NCI-H1930 (cell line): ENCODE measurements at places on chromosomes 11 and 22.

DNA sequence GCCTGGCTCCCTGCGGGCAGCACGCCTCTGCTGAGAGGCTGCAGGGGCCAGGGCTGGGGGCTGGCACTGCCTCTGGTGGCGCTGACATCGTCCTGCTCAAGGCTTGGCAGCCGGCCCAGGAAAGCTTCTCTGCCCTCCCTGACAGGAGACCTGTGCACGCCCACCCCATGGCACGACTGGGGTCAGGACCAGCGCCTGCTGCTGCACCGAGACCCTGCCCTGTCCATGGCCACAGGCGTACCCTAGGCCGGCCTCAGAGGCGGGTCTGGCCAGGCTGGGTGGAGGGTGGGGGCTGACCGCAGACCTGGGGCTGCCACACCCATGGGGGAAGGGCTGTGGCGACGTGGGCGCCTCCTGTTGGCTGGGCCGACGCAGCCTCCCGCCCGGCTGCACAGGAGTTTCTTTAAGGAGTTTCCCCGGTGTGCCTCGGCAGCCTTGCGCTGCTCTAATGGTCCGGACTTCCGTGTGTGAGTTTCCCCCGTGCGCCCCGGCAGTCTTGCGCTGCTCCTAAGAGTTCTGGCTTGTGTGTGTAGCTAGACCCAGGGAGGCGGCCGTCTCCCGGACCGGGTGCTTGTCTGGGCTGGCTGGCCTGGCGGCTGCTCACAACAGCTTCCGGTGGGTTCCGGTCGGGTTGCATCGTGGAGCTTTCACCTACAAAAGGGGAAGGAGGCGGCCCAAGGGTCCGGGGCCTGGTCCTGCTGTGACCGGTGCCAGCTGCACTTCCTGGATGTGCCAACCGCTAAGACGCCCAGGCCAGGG is 4.6 kb downstream of the TRABD start:
- DNase-seq, result no peak

GRCh38 chr22:39129081-39129480 is 23.4 kb downstream of the CBX7 start:
- no peak for DNase-seq

DNA sequence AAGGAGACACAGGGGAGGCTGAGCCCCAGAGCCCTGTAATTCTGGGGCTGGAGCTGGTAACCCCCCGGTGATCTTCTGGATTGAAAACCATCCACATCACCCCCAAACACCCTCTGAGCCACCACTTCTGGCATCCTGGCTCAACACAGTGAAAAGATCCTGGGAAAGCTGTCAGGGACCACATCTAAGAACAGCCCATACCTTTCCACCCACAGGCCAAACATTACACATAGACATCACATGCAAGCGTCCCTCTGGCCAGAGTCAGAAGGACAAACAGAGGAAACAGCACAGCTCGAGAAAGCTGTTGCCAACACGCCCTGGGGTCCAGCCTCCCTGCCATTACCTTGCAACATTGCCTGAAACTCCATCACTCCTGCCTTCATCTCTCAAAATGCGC is 469.5 kb downstream of the SOX6 start:
- no peak for DNase-seq

DNA sequence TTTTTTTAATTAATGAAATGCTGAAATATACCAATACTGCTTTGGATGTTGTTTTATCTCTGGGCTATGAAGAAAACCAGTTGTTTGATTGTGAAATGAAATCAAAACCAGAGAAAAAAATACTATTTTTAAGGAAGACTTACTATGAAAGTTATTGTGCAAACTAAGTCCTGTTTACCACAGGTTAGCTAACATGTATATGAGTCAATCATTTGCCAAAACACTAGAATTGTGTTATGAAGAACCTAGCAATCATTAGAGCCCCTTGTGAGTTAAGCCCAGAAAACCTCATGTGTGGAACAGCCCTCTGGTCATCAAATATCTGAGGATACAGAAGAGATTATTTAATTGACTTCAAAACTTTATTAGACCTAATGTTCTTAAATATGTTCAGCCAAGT is 83.7 kb downstream of the FAT3 start:
- DNase-seq, result no peak

GRCh38 chr22:42162728-42163489 is 32.3 kb upstream of the CYP2D6 start:
- DNase-seq, result no peak

- DNase-seq, result no peak
Measured at GRCh38 chr11:116271479-116271878, 501.3 kb downstream of the BUD13 start.
